AG10803 (cell line): ENCODE measurements at places on chromosomes 5 and 9.

DNA sequence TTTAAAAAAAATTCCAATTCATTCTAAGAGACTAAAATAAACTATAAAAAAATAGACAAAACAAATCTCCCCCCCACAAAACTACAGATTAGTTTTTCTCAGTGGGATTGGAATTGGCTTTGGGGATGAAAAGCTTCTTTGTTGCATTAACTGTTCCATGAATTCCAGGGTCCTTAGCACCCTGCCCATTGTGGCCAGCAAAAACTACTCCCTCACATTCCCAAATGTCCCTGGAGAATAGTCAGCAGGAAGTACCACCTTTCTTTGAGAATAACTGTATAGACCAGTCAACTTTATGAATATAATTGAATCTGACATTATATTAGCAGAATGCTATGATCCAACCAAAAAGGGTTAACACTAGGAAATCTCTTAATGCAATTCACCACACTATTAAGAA lies 147.9 kb downstream of the LPAR1 start:
- DNase-seq, result peak; percentile 23

- DNase-seq, result no peak
These were observed 6.6 kb downstream of the BRD9 start for GRCh38 chr5:886036-886435.

DNA sequence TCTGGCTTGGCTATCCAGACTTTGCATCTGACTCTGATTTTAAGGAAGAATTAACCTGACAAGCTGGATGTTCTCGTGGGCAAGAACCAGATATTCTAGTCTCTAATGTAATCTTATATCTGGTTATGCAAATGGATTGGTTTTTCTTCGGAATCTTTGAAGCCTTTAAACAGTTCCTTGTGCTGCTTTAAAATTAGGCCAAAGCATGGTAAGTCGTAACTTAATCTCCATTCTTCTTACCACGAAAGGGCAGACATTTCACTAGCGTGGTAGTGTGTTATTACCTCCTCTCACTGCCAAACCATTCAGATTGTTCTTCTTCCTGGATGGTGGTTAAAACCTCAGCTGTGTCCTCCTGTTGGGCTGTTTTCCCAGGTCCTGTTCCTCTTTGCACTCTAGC lies 34.1 kb upstream of the TTC23L start:
- peak; percentile 39 for DNase-seq

DNA sequence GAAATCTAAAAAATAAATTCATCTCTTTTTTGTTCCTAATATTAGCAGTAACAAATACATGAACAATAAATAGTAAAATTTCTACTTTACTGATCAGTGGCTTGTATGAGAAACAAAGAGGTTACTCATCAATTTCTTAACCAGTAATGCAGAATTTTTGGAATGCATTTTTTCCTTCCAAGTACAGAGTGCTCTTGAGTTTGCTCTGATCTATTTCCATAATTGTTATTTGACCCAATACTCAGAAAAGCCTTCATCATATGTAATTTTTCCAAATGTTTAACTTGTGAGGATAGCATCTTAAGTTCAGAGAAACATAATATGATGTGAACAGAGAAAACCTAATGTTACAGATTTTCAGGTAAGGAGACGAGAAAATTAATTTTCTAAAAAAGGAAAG lies 47.3 kb downstream of the FBN2 start:
- DNase-seq, result no peak

- DNase-seq, result no peak
These were observed 4.4 kb downstream of the PFN3 start for GRCh38 chr5:177396078-177396477.

- peak; percentile 12 for DNase-seq
These were observed 107.2 kb downstream of the XRCC4 start for GRCh38 chr5:83184534-83184933.

- DNase-seq, result no peak
These were observed at the start of gene COL15A1 for GRCh38 chr9:98943682-98944056. Gene COL15A1 (plus strand): TSS chr9:98943907. CDS start chr9:98944062, 155 bp downstream.

DNA sequence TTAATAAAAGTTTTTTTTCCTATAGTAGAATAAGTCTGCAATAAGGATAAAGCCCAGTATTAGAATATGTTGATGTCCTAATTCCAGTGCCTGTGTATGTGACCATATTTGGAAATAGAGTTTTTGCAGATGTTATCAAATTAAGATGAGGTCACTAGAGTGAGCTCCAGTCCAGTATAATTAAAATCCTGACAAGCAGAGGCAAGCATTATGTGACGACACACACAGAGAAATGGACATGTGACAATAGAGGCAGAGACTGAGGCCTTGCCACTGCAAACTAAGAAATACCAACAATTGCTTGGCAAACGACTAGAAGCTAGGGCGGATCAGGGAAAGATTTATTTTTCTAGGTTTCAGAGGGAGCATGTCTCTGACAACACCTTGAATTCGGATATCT lies 216.4 kb upstream of the CYLC2 start:
- no peak for DNase-seq

DNA sequence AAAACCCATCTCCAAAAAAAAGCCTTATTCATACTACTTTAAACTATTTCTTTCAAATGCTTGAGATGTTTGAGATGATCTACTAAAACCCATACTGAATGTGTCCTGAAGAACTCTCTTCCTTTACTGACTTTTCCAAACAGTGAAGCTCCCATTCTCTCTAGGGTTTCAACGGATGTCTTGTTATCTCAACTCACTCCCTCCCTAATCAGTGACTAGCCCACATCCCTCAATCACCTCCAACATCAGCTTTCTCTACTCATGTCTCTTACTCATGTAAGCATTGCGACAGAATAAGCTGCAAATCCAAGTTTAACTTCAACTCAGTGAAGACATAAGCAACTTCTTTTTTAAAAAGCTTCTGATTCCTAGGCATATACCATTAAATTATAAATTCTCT lies 42.1 kb downstream of the WDR41 start:
- peak; percentile 20 for DNase-seq

GRCh38 chr5:158133369-158133768 lies 274.4 kb upstream of the CLINT1 start:
- DNase-seq, result no peak

DNA sequence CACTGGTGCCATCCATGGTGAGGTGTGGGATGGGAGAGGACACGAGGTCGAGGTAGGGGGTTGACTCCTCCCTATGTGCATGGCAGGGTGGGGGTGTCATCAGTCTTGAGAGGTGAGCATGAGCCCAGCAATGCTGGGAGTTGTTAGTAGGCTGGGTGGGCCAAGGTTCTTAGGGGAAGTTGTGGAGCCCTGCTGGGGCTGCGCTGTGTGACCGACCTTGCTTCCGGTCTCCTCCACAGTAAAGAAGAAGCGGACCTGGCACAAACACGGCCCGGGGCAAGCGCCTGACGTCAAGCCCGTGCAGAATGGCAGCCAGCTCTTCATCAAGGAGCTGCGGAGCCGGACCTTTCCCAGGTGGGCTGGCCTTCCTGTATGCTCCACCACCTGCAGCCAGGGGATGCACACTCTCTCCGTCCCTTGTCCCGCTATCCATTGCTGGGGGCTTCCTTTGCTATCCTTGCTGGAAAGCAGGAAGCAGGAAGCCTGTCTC lies 59.8 kb downstream of the PHF2 start:
- DNase-seq, result no peak

DNA sequence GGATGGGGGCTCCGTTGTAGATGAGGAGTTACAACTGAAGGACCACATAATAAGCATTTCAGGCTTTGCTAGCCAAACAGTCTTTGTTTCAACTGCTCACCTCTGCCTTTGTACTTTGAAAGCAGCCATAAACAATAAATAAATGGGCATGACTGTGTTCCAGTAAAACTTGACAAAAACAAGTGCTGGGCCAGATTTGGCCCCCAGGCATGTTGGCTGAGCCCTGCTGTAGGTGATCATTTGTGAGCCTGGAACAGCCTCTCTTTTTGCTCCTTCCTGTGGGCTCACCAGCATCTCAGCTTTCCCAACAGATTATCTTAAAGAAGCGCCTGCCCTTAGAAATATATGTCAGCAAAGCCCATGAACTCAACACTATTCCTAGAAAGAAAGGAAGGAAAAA lies 149.4 kb downstream of the GOLPH3 start:
- no peak for DNase-seq

DNA sequence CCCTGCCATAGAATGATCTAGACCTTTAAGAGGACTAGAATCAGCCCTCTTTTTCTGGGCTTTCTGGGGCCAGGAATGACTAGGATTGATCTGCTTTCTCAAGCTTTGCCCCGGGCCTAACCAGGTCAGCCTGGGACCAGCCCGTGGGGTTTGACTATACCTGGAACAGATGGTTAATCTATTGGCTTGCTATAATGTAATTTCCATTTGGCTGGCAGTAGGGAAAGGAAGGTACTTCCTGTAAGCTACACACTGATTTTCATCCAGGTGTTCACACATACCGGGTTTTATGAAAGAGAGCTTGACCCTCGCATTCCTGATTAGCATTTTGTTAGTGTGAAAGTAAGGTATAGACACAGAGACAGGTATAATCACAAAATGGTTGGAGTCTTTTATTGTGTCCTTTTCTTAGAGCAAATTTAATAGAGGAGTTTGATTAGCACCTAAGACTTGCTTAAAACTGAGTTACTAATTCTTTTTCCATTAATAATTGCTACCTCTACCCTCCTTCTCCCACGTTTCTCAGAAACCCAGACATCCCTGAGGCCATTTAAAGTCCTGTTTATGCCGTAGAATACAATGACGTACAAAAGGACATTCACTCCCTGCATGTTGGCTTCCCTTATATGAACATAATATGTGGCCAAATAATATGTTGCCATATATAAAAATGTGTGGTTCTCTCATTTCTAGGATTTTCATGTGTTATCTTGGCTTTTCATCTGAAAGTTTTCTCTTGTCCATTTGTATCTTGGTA lies 17.3 kb downstream of the LNPEP start:
- no peak for DNase-seq

DNA sequence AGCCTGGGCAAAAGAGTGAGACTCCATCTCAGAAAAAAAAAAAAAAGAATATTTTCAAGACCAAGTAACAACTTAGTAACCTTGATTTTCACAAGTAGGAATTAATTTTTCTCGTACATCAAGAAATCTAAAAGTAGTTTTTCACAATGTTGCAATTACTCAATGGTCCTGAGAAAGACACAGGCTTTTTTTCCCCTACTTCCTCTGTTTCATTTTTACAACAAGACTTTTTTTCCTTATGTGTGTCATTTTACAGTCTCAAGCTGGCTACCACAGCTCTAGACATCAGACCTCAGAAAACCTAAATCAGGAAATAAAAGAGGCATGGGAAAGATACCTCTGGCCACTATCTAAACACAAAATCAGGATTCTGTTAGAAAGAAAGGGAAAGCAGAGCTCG lies 45.9 kb downstream of the WDR36 start:
- no peak for DNase-seq

GRCh38 chr5:138953387-138954256 lies 78.5 kb upstream of the LRRTM2 start:
- peak; percentile 73 for DNase-seq

- DNase-seq, result no peak
These were observed 84.3 kb upstream of the HAND1 start for GRCh38 chr5:154562244-154562880.

GRCh38 chr5:150468206-150468605 lies 18.7 kb upstream of the RPS14 start:
- no peak for DNase-seq

- DNase-seq, result no peak
These were observed 4.2 kb downstream of the CTXN3 start for GRCh38 chr5:127652952-127653611.

DNA sequence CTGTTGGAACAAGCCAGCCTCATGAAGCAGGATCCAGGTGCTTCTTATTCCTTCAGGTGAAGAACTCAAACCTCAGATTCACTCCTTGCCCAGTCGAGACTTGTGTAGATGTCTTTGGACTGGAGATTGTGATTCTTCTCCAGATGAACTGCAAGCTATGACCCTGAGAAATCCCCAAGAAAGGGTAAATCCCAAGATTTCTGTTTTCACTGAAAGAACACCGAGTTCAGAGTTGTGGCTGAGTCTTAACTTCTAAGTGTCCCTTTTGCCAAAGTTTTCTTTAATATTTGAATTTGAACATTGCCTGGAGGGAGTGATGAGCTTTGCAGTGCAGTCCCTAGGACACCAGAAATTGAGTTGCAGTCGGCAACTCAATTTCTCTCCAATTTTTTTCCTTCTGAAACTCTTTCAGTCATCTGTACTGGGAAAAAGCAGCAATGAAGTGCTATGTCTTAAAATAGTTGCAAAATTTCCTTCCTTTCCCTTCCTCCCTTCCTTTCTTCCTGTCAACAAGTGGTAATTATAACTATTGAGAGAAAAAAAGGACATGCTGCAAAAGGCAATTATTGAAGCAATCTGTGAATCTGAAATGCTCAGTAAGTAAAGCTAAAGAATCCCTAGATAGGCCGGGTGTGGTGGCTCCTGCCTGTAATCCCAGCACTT lies 56.1 kb downstream of the ANKRD55 start:
- peak; percentile 53 for DNase-seq

GRCh38 chr5:74598731-74599130 lies 41.8 kb downstream of the ENC1 start:
- DNase-seq, result no peak

GRCh38 chr9:131405428-131405827 lies 11.5 kb downstream of the PRRC2B start:
- peak; percentile 80 for DNase-seq

DNA sequence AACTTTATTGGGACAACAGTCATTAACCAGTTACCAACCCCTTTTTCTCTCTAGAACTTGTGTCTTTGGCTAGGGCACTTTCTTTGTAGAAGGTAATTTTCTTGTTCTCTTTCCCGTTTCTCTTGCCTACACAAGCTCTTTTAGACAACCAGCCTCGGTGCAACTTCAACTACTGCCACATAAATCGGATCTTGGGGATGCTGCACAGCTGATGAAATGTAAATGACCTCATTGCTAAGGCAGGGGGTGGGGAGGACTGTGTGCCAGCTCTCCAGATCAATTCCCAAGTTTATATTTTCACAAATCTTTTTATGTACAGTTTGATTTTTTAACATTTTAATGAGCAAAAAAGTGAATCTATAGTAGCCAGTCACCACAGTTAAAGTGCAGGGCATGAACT lies 157.6 kb downstream of the DENND1A start:
- DNase-seq, result peak; percentile 39

GRCh38 chr9:99109522-99109921 lies 4.6 kb downstream of the TGFBR1 start:
- peak; percentile 96 for DNase-seq

DNA sequence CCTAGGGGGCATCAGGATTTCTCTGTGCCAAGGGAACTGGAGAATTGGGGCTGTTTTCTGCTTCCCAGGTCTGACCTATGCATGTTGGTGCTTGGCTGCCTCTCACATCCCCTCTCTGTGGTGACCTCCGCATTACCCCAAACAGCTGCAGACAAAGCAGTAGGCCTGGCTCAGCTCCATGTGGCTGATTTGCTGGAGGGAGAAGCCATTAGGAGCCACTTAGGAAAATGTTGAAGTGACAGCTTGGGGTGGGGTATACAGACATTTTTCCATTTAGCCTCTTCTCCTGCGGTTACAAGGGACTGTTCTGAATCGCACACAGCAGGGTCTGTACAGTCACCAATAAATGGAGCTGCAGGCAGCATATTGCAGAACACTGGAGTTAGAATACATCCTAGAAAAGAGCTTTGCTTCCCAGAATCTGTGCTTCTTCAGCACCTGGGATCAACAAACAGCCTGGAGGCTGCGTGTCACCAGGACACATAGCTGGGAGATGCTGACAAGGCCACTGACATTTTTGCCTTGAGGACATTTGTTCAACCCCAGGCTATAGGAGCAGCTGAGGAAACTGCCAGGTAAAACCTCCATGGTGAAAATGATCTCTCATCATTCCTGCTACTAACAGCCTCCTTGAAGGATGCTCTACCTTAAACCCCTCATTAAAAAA lies 335.3 kb downstream of the DIRAS2 start:
- DNase-seq, result no peak
